Aorta (tissue), 5 donors: ENCODE measurements at places on chromosomes 2 and 18.

DNA sequence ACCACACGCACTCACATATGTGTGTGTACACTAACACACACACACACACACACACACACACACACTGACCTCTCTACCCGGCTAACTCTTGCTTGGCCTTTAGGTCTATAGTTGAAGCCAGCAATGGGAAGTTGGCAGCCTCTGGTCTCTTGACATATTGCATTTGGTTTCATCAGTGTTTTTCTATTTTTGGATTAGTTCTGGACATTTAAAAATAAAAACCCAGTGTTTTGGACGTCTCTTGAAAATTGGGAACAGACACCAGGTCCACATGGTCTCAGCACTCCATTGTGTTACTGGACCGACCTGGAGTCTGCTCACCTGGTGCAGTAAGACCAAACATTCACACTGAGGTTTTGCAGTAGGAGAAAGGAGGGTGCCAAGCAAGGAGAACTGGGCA, 50.4 kb upstream of the AFF3 start:
- no peak for DNase-seq

DNA sequence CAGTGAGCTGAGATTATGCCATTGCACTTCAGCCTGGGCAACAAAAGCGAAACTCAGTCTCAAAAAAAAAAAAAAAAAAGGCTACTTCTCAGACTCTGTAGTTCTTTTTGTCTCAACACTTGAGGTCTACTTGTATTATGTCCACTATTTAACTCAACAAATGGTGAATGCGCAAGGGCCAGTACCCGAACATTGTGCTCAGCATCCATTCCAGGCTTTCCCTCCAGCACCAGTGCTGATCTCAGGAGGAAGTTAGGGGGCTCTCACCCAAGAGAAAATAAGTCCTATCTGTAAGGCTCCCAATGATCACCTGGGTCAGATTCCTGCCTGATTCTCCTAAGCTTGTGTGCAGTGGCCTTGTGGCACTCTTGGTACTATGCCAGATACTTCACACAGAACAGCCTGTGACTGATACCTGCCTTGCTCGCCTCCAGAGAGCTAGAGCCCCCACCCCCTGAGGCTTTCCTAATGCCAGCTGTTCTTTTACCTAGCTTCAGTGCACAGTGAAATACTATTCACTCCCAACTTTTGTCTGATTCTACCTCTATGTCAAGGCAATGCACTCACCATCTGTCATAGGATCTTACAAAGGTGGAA, 74.9 kb downstream of the INO80D start:
- no peak for DNase-seq

GRCh38 chr2:183347969-183348368, 223.7 kb downstream of the NUP35 start:
- no peak for DNase-seq

GRCh38 chr2:70002241-70002899, 40.9 kb upstream of the ASPRV1 start:
- DNase-seq: no peak

DNA sequence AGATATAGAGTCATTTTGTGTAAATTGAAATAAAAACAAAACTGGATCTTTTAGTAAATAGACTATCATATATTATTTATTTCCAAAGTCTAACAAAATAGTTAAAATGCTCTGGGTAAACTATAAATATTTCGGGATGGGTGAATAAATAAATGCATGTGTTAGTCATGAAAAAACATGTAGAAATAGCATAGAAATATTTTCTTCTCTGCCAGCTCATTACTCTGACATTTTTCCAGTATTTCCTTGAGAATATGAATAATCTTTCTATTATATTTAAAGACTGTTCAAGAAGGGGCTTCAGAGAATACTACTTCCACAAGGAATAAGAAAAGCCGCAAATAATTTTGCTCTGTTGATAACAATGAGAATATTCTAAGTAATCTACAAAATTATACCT, 880.4 kb downstream of the TRIB2 start:
- no peak for DNase-seq

DNA sequence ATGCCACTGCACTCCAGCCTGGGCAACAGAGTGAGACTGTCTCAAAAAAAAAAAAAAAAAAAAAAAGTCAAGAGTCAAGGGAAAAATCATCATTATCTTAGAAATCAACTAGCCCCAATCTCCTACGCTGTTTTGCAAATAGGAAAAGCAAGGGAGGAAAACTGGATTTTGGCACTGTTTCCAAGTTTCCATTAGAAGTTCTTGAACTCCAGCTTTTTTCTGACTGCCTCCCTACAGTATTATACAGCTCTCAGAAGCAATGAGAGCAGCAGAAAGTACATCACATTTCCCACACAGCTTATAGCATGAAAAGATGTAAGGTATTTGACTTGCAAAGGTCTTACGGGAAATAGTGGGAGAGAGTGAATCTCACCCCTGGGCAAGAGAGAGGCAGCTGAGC, 127.8 kb downstream of the OSR1 start:
- DNase-seq: no peak

- DNase-seq: no peak
These were observed 155.1 kb upstream of the SERPINE2 start for GRCh38 chr2:224194161-224194560.
